GM13976 (cell line): ENCODE measurements at places on chromosomes 11 and 22.

DNA sequence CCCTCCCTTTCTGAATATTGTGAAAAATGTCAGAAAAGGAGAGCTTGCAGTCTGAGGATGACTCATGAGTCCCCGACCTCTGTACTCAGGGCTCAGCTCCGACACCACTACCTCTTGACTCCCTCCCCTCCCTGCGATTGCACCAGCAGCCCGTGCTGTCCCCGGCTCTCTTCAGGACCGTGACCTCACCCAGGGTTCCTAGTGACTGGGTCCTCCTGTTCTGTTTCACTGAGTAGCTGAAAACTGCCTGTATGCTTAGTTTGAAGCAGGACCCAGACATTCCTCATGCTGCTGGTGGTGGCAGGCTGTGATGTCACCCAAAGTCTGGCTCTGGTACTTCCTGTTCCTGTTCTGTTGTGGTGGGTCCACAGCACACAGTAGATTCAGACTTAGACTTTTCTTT lies 11.7 kb downstream of the PHRF1 start:
- DNase-seq: no peak

DNA sequence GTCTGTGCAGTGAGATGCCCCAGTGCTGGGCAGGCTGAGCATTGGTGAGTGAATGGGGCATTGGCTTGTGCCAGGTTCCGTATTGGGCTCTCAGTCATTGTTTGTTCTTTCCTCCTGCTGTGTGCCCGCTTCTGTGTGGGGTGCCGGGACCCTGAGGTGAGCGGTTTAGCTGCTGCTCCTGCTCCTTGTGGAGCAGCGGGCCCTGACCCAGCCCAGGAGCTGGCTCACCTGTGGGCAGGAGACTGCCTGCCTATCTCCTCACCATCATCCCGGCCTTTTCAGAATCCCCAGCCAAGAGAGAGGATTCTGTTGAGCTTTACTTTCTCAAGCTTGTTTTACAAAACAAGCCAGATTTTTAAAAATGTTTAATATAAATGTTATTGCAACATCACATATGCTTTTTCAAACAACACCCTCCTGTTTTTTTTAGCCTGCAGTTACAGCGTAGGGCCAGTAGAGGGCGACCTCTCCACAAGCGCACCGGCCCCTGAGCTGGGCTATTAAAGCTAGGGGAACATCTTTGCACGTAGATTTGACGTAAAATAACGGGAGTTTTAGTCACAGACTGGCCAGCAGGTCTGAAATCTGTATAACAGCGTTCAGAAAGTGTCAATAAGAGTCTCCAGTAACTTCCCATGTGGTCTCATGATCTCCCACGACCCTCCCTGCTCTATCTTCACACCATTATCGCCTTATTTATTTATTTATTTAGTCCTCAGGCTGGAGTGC lies 25.1 kb upstream of the RELT start:
- DNase-seq: peak; percentile 89

- DNase-seq: no peak
Observed at GRCh38 chr11:126060757-126061171, 1.9 kb downstream of the CDON start.

- DNase-seq: no peak
Observed at GRCh38 chr11:35949242-35949641, 5.4 kb downstream of the LDLRAD3 start.

- DNase-seq: no peak
Observed at GRCh38 chr11:5631417-5631816, 6.6 kb downstream of the TRIM34 start.

DNA sequence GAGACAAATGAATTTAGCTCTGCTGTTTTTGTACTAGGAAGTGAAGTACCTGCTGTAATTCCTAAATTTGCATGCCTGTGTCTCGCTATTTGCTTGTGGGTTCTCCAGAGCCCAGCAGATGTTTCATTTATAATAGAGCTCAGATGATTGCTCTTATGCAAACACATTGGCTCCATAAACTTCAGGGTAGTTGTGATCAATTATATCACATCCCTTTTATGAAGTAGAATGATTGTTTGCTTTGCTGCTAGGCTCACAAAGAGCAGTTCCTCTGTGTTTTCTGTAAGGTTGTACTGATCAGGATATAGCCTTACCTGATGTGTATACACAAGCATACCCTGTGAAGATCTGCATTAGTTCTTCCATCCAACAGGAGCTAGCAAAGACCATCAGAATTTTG lies 64.1 kb downstream of the C11orf87 start:
- DNase-seq: no peak

GRCh38 chr11:130623670-130624668 lies 175.5 kb downstream of the ADAMTS15 start:
- DNase-seq: no peak

DNA sequence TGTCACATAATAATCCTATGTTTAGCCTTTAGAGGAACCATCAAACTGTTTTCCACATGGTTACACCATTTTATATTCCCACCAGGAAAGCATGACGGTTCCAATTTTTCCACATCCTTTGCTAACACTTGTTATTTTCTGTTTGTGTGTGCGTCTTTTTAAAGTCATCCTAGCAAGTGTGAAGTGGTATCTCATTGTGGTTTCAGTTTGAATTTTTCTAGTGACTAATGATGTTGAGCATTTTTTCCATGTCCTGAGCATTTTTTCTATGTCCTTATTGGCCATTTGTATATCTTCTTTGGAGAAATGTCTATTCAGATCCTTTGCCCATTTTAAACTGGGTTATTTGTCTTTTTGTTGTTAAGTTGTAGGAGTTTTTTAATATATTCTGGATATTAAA lies 53.7 kb upstream of the DEPDC7 start:
- DNase-seq: no peak
